ENCODE measurements at places on chromosomes 5 and 9.

GRCh38 chr5:91306497-91306896 lies 76.6 kb downstream of the ARRDC3 start:
- DNase-seq = no peak

- DNase-seq = no peak
Observed at GRCh38 chr9:81242866-81243265, 446.5 kb downstream of the TLE1 start.

GRCh38 chr9:82991671-82992070 lies 71.3 kb downstream of the RASEF start:
- DNase-seq = no peak

- DNase-seq = no peak
Observed at GRCh38 chr5:56388229-56388985, 155.3 kb upstream of the ANKRD55 start.

GRCh38 chr9:92734931-92735635 lies 29.6 kb downstream of the BICD2 start:
- no peak for DNase-seq

DNA sequence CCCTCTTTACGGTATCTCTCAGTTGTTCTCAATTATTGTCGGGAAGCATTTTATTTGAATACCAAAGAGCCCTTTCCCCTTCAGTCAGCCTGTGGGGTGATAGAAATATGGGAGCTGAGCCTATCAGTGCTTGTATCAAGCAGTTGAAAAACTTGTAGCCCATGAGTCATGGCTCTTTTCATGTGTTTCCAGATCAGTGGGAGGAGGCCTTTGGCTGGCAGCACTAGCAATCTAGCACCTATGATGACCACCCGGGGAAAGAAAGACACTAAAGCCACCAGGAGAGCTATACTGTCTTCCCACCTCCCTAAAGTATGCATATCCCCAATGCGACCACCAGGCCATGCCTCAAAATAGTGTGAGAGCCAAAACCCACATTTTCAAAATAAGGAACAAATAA lies 696.9 kb upstream of the C9orf72 start:
- DNase-seq = no peak

GRCh38 chr5:61931236-61931635 lies 374.8 kb upstream of the KIF2A start:
- no peak for DNase-seq

- DNase-seq = no peak
Observed at GRCh38 chr5:91207248-91207647, 175.9 kb downstream of the ARRDC3 start.

DNA sequence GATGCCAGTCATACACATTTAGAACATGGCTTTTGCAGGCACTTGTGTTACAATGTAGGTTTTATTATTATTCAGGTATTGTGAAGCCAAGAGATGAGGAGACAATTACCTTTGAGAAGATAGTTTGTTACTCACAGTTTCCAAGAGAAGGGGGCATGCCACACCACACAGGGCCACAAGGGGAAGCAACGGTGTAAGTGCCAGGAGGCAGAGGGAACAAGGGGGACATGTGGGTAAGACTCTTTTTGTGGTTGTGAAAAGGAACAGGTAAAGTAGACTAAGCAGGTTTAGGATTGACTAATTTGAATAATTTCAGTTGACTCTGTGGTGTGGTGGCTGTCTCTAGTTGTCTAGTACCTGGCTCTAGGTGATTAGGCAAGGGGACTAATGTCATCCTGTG lies 191.2 kb downstream of the TRPM6 start:
- no peak for DNase-seq

GRCh38 chr5:146878476-146879172 lies at the start of gene PPP2R2B:
PPP2R2B (minus strand) TSS chr5:146878757.
- DNase-seq = peak; percentile 48

DNA sequence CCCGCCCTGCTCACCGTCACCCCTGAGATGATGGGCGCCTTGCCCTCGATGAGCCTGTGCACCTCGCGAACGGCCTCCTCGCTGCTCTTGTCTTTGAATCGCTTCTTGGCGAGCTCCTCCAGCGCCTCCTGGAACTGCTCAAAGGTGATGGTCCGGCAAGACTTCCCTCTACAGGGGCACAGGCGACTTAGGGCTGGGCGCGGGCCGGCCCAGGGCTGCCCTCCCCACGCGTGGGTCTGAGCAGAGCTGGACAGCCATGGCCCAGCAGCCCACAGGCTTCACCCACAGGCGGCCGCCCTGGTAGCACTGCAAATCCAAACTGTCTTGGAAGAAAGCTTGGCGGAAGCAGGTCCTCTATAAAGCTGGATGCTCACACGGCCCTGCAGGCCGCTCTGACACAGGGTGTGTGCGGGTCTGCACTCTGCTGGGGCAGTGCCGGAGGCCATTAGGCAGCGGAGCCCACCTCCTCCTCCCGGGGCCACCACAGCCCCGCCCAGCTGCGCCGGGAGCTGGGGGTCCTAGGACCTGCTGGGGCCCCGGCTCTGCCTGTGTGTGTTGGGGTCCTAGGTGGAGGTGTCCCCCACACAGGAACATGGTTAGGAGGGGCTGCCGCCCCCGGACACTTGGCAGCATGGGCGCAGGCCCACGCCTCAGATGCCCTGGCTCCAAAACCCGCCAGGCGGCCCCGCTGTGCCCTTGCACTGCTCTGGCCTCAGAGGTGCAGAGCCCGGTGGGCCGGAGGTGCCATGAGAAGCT lies 27.0 kb downstream of the TPPP start:
- DNase-seq = no peak

- no peak for DNase-seq
Observed at GRCh38 chr9:4293293-4293941, 6.5 kb downstream of the GLIS3 start.

- DNase-seq = no peak
Observed at GRCh38 chr9:94851467-94851866, 125.0 kb downstream of the AOPEP start.
